ENCODE measurements at places on chromosomes 11 and 22.

- DNase-seq, result no peak
Measured at GRCh38 chr11:129445226-129445625, 69.6 kb downstream of the BARX2 start.

- DNase-seq, result no peak
Measured at GRCh38 chr11:78050964-78051831, 12.5 kb upstream of the THRSP start.

GRCh38 chr11:87456499-87456898, 418.8 kb downstream of the TMEM135 start:
- DNase-seq, result no peak

DNA sequence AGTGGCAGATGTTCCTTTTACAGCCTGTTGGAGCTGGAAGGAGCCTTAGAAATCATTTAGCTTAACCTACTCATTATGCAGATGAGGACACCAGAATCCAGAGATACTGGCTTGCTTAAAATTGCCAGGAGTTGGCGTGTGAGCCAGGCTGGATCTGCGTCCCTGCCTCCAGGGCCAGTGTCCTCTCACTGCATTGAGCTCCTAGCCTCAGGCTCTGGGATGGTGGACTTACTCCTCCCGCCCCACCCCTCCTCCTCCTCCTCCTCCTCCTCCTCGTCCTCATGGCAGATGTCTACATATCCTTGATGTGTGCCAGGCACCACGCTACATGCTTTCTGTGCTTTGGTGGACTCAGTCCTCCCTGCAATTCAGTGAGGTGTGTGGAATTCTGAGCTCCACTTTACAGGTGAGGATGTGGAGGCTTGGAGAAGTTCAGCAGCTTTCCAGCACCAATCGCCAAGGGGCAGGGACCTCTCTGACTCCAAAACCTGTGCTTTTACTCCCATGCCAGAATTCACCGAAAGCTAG, 24.1 kb downstream of the ADAMTS15 start:
- DNase-seq, result no peak

- DNase-seq, result no peak
Measured at GRCh38 chr11:9799886-9800285, 136.0 kb downstream of the SWAP70 start.

DNA sequence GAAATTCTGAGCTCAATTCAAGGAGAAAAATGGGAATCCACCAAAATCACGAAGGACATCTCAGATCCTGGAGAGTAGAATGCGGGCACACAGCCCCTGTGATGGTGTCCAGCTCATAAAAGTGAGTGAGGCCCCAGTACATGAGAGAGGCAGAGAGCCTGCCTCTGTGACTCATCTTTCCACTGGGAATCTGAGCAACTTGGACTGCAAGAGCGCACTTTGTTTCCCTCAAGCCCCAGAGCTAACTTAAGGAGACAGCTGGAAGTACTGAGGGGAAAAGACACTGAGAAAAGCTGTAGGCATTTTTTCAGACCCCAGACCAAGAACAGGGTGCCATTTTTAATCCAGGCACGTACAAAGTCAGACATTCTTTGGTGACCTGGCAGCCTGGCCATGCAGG, 273.7 kb downstream of the C11orf87 start:
- DNase-seq, result no peak

DNA sequence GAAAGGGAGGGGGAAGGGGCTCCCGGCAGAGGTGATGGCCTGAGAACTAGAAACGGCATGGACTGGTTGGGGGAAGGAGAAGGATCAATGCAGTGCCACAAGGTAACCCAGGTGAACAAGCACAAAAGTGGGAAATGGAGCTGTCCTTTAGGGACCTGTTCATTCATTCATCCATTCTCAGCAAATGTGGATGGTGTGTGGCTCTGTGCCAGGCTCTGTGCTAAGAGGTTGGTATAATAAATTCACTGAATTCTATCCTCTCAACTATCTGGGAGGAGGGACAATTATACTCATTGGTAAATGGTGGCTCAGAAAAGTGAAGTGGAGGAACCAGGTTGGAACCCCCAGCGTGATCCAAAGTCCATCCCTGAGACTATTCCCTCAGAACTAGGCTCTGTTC, 18.6 kb upstream of the ARAP1 start:
- DNase-seq, result no peak

DNA sequence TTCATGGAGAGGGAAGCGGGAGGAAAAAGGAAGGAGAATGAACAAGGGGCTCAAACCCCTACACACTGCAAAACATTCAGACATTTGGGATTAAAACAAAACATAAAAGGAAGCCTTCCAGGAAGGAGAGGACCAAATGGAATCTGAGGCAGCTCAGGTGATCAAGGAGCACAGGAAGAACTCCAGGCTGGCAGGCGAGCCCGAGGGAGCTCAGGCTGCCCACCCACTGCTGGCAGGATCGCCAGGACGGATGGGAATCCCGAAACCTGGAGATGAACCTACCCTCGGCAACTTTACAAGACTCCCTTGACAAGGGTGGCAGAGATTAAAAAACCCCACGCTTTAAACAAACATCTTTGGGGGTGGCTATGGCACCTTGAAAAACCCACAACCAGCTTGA, 5.0 kb upstream of the PYGM start:
- no peak for DNase-seq

- DNase-seq, result peak; percentile 17
Measured at GRCh38 chr11:113167599-113167998, 146.8 kb upstream of the TTC12 start.

DNA sequence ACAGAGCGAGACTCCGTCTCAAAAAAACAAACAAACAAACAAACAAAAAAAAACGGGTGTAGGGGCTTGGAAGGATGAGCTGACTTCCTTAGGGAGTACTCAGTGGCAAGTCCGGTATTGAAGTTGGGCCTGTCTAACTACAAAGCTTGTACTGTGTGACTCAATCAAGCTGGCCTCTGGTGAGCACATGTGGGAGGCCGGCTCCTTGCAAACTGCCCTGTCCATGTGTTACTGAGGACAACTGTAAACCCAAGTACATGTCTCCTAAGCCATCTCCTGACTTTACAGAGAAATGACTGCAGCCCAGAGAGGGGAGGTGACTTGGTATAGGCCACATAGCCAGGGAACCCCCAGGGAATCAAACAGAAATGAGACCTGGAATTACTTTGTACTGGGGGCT, 11.6 kb downstream of the RIBC2 start:
- DNase-seq, result no peak

- DNase-seq, result no peak
Measured at GRCh38 chr11:123454060-123454651, 24.1 kb downstream of the GRAMD1B start.

DNA sequence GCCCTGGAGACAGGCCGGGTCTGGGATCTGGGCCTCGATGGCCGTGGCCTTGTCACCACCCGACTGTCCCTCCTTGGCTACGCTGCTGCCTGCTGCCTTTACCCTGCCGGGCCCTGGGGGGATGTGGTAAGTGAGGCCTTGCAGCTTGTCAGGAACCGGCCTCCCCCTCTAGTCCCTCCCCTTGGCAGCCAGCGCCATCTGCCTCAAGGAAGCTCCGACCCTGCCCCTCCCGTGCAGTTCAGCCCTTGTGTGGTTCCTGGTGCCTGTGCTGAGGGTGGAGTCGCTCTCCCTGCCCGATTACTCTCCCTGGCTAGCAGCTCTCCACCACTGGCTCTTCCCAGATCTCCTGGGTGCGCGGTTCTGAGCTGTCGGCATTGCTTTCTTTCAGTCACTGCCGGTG, 33.7 kb downstream of the CTTN start:
- DNase-seq, result no peak

DNA sequence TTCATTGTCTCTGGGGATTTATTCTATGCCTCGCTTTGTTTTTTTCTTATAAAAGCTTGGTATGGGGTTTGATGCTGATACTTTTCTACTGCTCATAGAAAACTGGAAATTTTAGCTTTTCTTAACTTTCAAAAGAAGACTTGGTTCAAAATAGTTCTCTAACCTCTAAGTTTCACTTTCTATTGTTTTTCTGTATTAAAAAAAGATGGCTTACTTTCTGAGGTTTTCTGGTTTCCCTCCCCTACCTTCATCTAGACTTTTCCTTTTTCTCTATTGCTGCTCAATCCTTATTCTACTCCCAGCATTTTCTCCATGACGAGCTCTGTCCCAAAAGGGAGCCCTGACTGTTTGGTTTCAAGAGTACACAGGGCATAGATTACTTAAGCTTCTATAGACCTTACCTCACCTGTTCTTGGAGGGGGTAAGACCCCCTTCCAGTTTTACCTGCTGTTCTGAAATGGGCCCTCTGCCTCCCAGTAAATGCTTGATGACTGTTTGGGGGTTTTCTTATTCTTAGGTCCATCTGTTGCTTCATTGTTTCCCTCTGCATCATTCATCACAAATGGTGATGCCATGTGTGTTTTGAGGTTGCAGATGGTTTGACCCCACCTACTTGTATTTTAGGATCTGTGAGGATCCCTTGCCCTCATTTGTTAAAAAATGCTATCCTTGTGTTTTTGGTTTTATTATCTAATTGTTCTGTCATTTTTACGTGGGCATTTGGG, 29.5 kb downstream of the DNHD1 start:
- no peak for DNase-seq

GRCh38 chr22:19656541-19657251, 57.6 kb upstream of the SEPTIN5 start:
- DNase-seq, result no peak

- no peak for DNase-seq
Measured at GRCh38 chr22:36445158-36445668, 36.2 kb downstream of the TXN2 start.

DNA sequence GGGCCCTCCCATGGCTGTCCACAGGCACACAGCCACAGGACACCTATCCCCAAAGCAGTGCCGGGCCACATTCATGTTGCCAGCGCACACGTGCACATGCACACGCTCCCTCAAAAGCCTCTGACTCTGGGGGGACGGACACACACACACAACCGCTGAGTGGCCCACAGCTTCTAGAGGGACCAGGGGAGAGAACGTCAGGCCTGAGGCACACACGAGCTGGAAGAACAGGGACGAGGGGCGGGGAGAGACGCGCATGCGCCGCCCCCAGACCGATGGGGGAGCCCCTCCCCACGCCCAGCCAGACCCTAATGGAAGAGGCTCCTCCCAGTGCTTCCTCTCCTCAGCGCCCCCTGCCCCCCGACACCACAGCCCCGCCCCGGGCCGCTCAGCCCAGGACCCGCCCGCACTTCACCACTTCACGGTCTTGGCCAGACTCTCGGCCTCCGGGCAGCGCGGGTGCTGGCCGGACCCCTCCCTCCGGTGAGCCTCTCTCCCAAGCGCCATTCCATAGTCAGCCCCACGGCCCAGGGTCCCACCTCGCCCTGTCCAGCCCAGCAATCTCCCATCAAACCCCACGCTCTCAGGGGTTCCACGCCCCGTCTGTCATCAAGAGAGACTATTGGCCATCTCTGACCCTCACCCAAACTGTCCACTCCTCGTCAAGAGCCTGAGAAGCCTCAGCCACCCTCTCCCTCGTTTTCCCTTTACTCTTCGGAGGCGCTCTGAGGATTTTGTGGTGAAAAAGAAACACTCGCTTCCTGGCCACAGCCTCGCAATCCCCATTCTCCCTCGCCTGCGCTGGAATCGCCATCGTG, 11.7 kb downstream of the NRXN2 start:
- DNase-seq, result no peak

GRCh38 chr11:88050247-88050646, 125.0 kb downstream of the RAB38 start:
- peak; percentile 16 for DNase-seq

DNA sequence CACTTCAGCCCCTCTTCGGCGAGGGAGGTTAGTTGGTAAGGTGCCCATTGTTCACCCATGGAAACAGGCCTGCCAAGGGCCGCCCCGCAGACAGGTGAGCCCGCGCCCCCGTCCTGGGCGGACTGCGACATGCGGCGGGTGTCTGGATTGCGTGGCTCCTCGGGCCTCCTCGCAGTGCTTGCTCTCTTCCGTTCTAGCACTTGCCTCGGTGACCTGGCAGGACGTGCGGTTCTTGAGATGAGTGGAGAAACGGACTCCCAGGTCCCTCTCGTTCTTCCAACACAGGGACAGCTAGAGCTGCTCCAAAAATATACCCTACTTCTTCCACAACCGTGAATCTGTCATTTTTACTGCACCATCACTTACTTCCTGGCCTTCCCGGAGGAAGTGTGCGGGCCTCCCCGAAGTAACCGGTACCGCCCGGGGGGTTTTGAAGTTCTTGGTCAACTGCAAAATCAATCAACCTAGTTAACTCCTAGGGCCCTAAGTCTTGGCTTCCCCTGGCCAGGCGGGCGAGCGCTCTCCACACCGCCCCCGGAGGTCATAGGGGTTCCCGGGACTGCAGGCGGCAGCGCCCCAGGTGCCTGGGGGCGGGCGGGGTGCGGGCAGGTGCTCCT, 745 bp upstream of the ZBTB44 start:
- DNase-seq, result peak; percentile 67

DNA sequence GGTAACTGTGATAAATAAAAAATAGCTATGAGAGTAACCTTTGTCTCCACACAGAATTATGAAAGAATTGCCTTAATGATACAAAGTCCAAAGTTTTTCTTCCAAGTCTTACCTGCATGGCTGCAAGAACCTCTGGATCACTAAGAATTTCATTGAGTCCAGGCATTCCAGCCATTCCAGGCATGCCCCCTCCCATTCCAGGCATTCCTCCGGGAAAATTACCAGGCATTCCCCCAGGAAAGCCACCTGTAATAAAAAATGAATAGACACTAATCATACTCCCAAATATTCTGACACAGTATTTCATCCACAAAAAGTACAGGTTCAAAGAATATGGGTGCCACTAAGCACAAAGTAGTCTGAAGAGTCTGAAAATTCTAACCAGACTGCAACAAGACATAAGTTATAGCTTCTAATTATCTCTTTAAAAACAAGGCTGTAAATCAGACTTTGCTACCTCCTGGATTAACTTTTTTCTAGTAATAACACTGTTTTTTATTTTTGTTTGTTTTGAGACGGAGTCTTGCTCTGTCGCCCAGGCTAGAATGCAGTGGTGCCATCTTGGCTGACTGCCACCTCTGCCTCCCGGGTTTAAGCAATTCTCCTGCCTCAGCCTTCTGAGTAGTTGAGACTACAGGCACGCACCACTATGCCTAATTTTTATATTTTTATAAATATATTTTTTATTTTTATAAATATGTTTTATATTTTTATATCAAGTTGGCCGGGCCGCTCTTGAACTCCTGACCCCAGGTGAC, 8.0 kb upstream of the SLC25A17 start:
- no peak for DNase-seq

- DNase-seq, result no peak
Measured at GRCh38 chr11:34940026-34940677, 23.7 kb downstream of the PDHX start.

DNA sequence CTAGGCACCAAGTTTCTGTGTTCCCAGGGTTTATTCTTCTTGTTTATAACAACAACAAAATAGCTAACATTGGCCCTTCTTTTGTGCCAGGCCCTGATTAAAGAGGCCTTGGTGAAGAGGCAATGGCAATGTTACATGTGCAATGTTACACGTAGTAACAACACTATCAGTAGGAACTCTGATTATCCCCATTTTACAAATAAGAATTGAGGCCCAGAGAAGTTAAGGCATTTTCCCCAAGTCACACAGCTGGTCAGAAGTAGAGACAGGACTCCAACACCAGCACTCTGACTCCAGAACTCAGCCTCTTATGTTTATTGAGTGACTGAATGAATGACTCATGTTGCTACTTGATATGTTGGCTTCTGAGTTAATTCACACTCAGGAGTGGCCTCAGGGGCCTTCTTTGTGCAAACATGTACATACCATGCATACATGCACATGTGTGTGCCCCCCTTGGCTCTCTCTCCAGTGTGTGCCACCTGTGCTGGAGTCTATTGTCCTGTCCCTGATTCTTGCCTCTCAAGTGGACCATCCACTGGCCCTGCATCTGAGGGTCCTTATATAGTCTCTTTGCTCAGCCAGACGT, 98.4 kb downstream of the TP53I11 start:
- DNase-seq, result no peak

GRCh38 chr11:76214186-76214585, 7.9 kb upstream of the WNT11 start:
- no peak for DNase-seq
